ENCODE measurements at places on chromosomes 2 and 18.
A peak's percentile ranks its signal among the peaks of the same experiment; 100 is the strongest.

- DNase-seq = no peak
Measured at GRCh38 chr2:201130524-201131186, 14.7 kb downstream of the CFLAR start.

DNA sequence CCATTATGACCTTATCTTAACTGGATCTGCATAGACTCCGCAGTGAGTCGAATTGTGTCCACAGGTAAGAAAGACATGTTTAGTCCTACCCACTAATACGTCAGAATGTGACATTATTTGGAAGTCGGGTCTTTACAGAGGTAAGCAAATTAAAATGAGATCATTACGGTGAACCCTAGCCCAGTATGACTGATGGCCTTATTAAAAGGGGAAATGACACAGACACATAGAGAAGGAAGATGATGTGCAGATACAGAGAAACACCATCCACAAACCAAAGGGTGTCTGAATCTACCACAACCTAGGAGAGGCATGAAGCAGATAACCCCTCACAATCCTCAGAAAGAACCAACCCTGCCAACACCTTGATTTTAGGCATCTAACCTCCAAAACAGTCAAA is 135.6 kb downstream of the GALNT1 start:
- no peak for DNase-seq

DNA sequence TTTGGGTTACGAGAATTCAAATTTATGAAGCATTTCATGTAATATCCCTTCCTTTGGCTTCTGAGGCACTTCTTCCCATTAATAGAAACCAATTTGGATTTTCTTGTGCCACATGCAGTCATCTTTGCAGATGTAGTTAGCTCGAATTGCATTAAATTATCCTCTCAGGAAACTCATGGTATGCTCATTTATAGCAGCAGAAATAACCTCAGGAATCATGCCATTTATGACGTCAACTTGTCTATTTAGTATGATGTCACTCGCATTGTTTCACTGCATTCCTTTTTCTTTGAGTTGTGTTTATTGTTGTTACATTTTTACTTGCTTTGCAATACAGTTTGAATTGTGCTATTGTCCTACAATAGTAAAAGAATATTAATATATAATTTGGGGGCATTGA is 163.8 kb downstream of the RBM43 start:
- no peak for DNase-seq

- DNase-seq = no peak
Measured at GRCh38 chr2:176445956-176446355, 176.7 kb downstream of the MTX2 start.

GRCh38 chr2:127615511-127616166 is 30.3 kb upstream of the GPR17 start:
- peak; percentile 7 for DNase-seq

GRCh38 chr2:27003007-27003406 is 29.8 kb upstream of the TMEM214 start:
- no peak for DNase-seq

GRCh38 chr2:160457588-160457987 is 36.0 kb downstream of the RBMS1 start:
- DNase-seq = no peak

DNA sequence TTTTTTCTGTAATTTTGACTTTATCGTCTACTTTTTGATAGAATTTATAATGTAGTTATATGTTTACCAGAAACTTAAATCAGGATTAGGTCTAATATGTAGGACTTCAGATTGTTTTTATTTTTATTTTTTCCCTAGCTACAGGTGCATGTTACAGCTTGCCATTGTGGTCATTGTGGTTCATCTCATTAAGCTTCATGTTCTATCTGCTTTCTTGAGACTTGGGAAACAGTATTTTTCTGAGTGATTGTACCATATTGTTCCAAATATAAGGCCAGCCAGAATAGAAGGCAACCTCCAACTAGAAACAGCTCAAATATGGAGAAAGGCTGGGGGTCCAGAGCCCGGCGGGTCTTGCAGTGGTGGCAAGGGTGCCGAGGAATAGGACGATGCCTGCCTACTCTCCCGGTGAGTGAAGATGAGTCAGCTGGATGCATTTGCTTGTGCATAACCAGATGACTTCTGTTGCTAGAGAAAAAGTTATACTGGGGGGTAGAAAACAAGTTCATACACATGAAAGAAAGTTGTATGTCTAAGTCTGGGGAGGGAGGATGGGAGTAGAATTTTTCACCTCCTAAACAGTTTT is 188.4 kb downstream of the CCDC85A start:
- DNase-seq = no peak

DNA sequence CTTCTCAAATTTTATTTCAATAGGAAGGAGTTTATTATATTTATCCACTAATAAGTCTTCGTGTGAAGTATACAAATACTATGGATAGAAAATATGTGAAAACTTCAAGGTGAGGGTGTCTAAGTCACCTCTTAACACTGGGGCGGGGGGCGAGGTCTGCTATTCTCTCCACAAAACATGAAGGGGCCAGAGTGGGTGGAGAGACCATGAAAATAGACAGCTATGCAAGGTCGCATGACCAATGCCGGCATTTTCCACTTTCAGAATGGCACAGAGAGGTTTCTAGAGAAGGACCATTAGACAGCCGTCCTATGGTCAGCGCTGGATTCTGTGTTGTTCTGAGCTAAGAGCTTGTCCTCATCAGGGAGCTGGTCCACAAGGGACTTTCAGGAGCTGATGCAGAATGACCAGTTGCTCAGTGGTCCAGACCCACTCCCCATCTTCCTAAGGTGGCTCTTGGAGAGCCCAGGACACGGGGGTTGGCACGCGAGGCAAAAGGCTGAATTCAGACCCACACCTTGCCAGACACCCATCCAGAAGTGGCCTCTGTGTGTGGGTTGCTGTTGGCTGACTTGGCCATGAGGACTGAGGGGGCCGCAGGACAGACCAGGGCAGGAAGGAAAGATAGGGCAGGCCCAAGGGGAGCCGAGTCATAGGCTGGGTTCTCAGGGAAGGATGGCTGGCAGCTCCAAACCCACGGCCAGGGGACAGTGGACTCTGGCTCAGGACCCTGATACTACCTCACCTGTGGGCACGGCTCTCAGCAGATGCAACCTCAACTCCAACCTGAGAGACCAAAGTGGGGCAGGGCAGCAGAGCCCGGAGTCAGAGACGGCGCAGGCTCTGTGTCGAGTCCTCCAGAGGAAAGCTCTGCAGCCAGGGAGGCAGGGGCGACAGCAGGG is 69.8 kb downstream of the NDUFA10 start:
- no peak for DNase-seq

DNA sequence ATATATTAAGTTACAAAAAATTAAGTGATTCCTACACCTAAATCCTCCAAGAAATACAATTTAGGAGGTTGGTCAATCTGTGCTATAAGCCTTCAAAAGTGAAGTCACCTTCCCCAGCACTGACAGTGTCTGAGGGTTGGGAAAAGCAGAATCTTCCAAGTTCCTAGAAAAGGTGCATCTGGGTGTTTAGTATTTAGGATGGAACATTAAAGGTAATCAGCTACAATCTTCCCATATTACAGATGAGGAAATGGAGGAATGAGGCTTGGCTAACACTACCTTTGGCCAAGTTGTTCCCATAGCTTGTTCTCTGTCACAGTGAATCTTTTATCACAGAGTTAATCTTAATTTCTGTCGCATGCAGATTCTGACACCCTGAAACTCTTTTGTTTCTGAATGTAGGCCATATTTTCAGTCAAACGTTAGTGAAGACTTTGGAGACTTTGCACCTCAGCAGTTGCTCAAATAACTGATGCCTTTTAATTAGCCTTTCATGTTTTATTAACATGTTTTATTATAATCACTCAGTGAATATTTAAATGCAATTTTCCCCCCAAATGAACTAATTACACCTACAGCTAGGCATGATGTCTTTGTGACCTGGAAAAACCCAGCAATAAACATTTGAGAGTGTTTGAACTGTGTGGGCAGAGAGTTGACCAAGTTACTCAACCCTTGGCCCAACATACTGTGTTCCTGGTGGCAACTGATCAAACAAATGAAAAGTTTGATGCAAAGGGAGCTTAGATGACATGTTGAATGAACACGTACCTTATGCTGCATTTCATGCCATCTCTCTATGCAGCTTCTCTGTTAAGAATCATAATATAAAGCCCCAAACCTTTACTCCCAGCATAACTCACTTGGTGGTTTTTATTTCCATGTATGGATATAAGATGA is 17.6 kb downstream of the FN1 start:
- DNase-seq = no peak

DNA sequence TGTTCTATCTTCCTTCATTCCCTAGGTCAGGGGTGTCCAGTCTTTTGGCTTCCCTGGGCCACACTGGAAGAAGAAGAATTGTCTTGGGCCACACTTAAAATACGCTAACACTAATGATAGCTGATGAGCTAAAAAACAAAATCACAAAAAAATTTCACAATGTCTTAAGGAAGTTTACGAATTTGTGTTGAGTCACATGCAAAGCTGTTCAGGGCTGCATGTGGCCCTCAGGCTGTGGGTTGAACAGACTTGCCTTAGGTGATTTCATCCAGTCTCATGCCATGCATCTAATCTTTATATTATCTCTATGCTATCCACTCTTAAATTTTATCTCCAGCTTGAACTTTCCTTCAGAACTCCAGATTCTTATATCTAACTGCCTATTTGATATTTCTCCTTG is 80.1 kb downstream of the CCDC85A start:
- no peak for DNase-seq

GRCh38 chr2:139045524-139045923 is 265.3 kb upstream of the NXPH2 start:
- DNase-seq = no peak

- no peak for DNase-seq
Measured at GRCh38 chr2:45945302-45945717, 293.8 kb downstream of the PRKCE start.

DNA sequence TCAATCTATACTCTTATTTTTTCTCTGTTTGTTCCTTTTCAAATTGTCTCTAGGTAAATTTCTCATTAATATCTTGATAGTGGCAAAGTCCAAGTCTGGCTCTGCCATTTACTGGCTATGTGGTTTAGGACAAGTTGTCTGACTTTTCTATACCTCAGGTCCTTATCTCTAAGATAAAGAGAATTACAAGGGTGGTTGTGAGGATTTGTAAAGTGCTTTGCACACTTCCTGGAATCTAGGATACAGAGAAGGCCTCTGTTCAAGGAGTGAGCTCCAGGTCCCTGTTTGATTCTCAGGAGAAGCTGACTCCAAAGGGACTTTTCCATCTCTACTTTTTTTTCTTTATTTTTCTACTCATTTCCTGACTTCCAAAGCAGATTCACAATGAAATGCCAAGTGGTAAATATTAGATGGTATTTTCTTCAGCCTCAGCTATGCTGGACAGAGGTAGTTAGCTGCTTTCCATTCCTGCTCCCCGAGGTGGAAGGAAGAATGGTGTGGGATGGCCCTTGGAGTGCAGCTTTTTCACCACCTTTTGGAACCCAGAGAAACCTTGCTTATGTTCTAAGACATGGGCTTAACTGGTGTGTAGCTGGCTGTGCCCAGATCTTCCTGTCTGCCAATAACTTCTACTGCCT is 90.5 kb downstream of the GALNT1 start:
- DNase-seq = no peak

DNA sequence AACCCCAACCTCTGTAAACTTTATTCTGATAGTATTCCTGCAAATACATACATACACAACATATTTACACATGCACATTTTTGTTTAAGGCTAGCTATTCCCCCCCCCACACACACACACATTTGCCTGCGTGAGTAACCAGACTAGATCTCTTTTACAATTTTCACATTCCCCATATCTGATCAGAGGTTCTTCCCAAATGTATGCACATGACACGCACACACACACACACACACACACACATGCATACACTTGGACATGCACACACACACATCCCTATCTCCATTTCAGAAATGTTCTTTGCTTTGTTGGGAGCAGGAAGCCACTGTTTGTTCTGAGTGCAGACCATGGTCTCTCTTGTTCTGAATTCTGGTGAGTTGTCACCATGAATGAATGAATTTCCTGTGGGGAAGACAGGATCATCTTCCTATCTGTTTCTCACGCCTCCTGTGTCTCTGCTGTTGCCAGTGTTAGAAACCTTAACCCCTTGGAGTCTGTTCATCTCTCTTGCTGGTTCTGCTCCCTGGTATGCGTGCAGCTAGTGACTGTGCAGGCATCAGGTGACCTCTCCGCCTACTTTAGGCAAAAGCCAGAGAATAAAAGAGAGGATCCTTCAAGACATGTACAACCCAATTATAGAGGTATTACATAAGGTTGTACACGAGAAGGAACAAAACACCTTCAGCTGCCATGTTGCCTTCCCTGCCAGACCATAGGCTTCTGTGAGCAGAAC is 251.0 kb upstream of the RAB12 start:
- DNase-seq = no peak

DNA sequence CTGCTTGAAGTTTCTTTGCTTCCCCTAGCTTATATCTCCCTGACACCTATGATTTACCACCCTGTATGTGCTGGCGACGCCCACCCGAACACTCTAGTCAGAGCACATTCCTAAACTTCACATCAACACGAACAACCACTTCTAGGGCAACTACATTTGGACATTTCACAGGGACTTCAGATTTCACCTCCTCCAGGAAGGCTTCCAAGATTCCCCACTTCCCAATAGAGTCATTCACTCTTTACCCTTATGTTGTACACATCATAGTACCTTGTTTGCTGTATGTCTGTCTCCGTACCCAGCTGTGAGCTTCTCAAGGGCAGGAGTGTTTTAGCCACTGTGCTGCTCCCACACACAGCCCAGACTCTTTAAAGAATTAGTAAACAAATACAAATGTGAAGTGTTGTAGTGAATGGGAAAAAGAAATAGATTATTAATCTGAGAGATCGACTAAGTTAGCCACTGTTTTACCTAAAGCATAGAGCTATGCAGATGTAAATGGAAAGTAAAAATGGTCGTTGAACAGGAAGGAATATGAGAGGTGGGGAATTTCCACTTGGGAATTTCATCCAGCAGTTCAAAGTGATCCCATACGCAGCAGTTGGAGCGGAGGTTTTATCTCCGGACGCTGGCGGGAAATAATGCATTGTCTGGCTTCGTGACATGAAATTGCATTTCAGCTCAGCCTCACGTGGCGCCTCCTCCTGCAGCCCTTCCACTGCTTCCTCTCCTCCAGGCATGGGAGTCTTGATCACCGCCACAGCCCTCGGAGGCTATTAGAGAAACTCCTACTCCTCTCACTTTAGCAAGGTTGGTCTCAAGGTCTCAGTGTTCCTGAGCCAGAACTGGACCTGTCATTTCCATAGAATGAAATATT is 233.4 kb upstream of the COPS8 start:
- no peak for DNase-seq

DNA sequence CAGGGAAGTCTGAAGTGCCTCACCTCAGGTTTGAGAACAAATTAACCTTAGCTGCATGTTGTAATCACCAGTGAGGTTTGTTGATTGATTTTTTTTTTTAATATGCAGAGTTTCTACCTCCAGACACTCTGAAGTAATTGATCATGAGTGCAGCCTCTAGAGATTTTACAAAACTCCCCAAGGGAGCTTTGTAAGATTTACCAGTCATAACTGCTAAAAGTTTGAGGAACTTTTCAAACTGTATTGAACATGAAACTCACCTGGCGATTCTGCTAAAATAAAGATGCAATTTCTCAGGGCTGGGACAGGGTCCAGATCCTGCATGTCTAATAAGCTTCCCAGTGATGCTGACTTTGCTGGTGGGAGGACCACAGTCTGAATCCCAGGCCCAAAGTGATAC is 339.6 kb upstream of the DCC start:
- no peak for DNase-seq

Measured in memory B cell (primary cell).